GM12891 (cell line): ENCODE measurements at places on chromosomes 3 and 15.

DNA sequence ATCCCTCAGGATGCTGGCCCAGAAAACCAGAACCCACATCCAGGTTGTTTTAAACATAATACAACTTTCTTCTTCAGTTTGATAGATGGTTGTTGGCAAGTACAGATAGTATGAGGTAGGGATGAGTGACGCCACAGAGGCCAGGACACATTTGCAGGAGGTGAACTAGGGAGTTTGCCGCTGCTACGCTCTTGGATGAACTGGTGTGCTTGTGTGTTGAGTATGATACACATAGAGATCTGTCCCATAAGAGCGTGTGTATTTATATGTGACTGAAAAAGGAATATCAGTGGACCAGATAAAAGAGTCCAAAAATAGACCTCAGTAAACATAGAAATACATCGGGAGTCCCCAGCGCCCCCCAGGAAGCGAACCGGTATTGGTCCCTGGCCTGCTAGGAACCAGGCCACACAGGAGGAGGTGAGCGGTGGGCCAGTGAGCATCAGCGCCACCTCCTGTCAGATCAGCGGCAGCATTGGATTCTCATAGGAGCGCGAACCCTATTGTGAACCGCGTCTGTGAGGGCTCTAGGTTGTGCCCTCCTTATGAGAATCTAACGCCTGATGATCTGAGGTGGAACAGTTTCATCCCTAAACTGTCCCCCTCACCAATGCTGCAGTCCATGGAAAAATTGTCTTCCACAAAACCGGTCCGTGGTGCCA, 98.1 kb downstream of the LRRK1 start:
- DNase-seq, result no peak

- no peak for DNase-seq
These were observed 50.9 kb upstream of the FSIP1 start for GRCh38 chr15:39833515-39833981.

DNA sequence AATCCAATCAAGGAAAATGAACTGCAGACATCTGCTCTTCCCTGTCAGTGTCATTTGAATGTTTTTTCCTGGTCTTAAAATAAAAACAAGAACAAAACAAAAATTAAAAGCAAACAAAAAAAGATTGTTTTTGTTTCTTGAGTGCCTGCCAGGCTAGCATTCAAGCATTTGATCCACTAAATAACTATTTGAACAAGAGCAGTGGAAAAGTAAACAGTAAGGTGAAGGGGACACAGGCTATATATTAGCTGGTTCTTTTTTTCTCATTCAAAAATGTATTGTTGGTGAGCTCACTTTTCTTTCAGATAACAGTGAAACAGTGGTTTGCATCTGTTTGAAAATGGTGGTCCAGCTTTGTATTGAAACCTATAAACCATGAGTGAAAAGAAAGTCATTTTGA, 586.9 kb upstream of the SGO1 start:
- no peak for DNase-seq

DNA sequence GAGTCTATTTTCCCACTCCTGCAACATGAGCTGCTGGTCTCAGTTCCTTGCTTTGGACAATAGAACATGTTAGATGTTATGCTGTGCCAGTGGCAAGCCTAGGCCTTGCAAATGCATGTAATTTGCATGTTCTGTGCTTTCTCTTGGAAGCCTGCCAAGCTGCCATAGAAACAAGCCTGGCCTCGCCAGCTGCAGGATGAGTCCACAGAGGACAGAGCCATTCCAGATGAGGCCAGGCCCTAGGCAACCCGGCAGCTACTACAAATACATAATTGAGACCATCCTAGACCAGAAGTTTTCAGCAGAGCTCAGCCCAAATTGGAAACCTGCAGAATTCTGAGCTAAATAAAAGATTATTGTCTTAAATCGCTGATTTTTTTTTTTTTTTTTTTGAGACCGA, 39.6 kb downstream of the TRIM69 start:
- no peak for DNase-seq

DNA sequence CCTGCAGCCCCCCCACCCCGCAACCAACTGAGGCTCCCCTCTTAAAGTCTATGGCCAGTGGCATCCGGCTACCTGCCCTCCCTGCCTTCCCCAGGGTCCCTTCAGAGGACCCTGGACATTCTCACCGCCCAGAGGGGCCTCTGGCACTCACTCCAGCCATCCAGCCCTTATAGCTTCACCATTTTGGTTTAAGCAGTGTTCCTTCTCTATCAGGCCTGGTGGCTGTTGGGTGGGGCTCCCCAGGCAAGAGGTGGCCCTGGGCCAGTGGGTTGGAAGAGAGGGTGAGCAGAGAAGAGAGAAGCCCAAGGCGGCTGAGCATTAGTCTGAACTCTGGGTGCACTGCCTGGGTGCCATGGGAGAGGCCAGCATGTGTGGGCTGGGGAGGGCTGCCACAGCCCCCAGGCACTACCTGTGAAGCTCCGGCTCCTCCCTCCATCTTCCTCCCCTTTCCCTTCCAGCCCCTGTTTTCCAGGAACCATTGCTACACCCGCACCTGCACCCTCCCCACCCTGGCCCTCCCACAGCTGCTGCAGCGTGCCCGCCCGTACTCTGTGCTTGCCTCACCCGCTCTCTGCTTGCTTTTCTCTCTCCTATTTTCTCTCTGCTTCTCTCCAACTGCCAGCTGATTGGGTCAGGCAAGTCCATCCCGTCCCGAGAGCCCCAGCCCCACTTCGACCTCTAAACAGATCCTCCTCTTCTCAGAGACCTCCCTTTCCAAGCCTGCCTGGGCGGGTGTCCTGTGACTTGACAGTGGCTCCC, 168.2 kb downstream of the TBC1D2B start:
- DNase-seq, result no peak

DNA sequence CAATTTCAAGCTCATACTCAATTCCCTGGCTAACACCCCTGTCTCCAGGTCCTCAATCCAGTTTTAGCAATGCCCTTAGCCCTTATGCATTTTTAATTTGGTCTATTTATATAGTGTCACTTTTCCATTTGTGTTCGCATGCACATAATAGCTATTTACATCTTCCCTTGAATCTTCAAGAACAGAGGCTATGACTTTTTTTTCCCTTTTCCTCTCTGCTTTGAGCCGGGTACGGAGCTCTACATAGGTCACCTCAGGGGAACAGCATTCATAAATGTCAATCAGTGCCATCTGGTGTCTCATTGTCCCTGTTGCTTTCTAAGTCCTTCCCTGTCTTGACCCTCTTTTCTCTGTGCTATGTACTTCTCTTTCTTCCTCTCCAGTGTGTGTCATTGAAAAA, 26.5 kb upstream of the ACTC1 start:
- DNase-seq, result no peak

GRCh38 chr15:85333132-85333831, 47.1 kb upstream of the AKAP13 start:
- DNase-seq, result no peak

DNA sequence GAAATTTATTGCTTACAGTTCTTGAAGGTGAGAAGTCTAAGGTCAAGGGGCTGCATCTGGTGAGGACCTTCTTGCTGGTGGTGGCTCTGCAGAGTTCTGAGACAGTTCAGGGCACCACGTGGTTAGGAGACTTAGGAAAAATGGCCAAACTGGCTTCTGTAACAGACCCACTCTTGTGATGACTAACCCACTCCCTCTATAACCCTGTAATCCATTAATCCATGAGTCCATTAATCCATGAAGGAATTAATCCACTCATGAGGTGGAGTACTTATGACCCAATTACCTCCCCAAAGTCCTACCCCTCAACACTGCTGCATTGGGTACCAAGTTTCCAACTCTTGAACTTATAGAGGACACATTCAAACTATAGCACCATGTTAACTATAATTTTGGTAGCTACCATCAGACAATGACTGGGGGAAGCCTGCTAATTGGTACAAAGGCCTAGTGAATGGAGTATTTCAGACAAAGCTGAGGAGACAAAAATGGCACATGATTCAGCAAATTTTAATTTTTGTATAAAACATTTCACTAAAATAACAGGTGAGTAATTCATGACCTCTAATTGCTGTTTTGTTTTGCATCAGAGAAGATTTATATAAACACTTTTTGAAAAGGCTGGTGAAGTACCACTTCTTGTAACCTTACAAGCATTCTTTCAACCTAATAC, 374.1 kb upstream of the TBL1XR1 start:
- DNase-seq, result no peak

DNA sequence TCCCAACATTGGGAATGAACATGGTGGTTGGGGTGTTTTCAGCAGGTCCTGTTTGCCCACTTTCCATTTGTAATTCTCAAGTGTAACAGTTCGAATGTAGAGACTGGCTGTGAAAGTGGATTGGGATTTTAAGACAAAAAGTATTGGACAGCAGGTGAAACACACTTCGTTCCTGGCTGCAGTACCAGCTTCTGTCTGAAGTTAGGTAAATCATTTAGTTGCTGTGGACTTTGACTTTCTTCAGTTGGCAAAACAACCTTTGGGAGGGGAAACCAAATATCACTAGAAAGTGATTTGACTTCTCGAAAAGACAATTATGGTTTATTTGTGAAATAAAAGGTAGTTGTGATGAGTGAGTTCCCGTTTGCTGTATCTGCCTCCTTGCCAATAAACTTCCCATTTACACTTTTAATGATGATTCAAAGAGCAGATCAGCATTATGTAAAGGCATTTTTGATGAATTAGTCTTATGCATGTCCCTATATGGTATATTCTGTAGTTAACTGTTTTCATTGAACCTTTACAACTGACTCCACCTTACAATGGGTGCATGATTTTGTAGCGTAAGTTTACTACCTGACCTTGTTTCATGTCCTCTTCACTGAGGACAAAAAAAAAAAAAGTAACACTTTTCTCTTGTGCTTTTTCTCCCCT, 34.0 kb downstream of the FNDC3B start:
- DNase-seq, result no peak

GRCh38 chr3:73041537-73041936, 19.9 kb upstream of the EBLN2 start:
- no peak for DNase-seq

DNA sequence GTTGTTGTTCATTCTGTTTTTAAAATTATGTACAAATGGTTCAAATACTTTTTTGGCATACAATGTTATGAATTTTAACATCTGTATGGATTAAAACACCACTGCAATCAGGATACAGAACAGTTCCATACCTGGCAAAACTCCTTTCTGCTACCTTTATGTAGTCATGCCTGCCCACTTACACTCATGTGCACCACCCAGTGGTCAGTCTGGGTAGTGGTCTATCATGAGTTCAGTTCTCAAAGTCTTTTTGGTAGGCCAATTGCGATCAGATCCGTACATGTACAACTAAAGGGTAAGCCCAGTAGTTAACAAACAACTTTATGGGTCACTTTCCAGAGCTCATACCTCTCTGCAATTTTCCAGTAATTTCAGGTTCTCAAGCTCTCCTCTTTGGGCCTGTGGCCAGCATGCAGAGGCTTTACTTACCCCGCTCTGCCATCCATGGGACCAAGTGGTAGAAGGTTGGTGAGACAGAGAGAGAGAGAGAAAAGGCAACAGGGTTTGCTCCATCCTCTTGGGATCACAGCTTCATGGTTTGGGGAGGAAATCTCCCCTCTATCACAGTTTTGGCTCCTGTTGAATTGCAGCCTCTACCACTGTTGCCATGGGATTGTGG, 63.9 kb upstream of the FAM98B start:
- DNase-seq, result no peak

DNA sequence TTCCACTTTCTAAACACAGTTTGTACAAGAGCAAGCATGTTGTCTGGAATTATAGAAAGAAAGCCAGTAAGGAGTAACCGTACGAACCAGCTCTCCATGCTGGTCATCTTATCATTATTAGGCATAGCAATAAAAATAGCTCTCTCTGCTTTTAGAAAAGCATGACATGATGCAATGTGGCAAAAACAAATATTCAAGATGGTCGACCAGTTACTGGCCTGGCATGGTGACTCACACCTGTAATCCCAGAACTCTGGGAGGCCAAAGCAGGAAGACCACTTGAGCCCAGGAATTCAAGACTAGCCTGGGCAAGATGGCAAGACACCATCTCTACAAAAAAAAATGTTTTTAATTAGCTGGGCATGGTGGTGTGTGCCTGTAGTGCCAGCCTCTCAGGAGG, 2.6 kb upstream of the MAP4 start:
- no peak for DNase-seq

GRCh38 chr15:52193321-52193720, 2.1 kb upstream of the GNB5 start:
- no peak for DNase-seq

DNA sequence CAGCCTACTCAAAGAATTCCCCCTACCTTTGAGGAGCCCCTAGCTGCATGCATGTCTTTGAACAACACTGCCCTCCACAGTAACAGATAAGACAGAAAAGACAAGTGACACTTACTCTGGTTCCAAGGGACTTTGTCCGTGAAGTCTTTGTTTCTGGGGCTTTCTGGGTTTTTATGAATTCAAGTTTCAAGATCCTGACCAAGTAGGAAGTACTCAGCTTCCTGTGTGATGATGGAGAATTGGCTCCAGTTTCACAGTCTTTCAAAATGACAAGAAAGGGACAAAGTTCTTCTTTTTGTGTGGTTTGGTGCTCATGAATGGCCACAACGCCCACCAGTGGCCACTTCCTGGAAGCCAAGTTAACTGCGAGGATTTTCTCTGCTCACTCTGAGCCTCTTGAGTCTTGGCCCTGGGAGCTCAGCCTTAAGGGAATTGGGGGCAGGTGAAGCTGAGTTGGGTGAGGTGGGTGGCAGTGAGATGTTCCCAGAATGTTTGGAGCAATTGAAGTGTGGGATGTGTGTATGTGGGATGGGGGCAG, at the start of gene CCR1:
CCR1 (minus strand) TSS at position 147 of the 538 bp plus-strand sequence. CDS start 4,000 bp downstream, outside the sequence.
- DNase-seq, result peak; percentile 14

GRCh38 chr15:87387766-87388165, 868.8 kb downstream of the NTRK3 start:
- DNase-seq, result no peak

DNA sequence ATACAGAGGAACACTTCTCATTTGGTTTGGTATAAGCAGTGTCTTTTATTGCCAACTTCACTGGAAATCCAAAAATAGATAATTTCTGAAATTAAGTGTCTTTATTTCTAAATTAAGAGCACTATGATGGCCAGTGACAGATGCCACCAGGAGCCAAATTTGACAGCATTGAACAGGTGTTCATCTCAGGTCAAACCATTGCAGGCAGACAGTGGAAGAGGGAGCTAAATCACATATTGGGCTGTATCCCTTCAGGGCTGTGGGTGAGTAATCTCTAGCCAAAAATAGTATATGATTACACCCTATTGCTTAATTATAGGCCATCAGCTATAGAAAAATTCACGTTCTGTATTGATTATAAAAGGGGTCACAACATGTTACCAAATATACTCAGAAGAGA, 457.7 kb downstream of the NAALADL2 start:
- no peak for DNase-seq

- DNase-seq, result no peak
These were observed 63.7 kb upstream of the SIAH2 start for GRCh38 chr3:150826466-150827282.

GRCh38 chr3:38164643-38164951, 740 bp upstream of the OXSR1 start:
- peak; percentile 27 for DNase-seq

- DNase-seq, result no peak
These were observed 649.7 kb upstream of the CBLB start for GRCh38 chr3:106518516-106518915.

GRCh38 chr3:114730397-114730796, 416.7 kb downstream of the ZBTB20 start:
- DNase-seq, result no peak

DNA sequence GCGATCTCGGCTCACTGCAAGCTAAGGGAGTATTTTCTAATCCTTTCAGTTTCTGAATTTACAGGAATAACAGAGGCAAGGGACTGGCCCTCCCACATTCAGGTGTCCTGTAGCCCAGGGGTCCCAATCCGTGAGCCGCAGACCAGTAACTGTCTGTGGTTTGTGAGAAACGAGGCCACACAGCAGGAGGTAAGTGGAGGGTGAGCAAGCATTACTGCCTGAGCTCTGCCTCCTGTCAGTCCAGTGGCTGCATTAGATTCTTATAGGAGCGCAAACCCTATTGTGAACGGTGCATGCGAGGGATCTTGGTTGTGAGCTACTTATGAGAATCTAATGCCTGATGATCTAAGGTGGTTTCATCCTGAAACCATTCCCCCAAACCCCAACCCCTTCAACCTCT, 5.0 kb upstream of the IL17RC start:
- DNase-seq, result no peak
